HCEC 1CT (cell line): ENCODE measurements at places on chromosomes 11 and 22.
A peak's percentile ranks its signal among the peaks of the same experiment; 100 is the strongest.

DNA sequence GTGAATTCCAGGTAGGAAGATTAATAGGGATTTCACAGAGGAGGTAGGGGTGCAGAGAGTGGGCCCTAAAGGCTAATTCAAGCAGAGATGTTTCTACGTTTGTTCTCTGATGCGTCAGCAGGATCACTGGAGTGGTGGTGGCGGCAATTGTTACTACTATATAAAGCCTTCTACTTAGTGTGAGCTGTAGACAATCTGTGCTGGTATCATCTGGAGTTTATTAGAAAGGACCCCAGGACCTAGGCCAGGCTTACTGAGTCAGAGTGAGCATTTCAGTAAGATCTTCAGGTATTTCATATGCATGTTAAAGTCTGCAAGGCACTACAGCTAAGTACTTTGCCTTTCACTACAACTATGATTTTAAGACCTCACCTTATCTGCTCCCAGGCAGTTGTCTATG lies 59.5 kb downstream of the USP35 start:
- DNase-seq, result no peak

- DNase-seq, result no peak
These were observed 48.0 kb upstream of the SLC5A1 start for GRCh38 chr22:31995046-31995445.

GRCh38 chr11:48020092-48020755 lies 39.9 kb downstream of the PTPRJ start:
- DNase-seq, result no peak

- DNase-seq, result no peak
These were observed 17.9 kb downstream of the LINC01488 start for GRCh38 chr11:69499186-69499917.

DNA sequence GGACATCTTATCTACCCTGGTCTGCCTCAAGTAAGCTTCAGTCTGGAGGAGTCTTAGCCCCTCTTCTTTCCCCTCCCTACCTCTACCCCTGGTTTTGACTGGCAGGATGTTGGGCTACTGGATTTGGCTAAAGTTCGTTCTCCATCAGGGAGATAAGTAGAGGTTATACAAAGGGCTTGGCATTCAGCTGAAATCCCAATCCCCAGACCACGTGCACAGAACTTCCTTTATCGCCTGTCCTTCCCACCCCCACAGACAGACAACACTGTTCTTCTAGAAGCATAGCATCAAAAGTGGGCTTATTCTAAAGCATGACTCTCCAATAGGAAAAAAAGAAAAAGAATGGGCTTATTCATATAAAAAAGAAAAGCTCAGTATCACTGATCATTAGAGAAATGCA lies 7.8 kb downstream of the PRG3 start:
- no peak for DNase-seq

GRCh38 chr11:64915376-64915887 lies 1.6 kb downstream of the ATG2A start:
- no peak for DNase-seq

GRCh38 chr22:40335358-40335757 lies 10.9 kb upstream of the ADSL start:
- no peak for DNase-seq

DNA sequence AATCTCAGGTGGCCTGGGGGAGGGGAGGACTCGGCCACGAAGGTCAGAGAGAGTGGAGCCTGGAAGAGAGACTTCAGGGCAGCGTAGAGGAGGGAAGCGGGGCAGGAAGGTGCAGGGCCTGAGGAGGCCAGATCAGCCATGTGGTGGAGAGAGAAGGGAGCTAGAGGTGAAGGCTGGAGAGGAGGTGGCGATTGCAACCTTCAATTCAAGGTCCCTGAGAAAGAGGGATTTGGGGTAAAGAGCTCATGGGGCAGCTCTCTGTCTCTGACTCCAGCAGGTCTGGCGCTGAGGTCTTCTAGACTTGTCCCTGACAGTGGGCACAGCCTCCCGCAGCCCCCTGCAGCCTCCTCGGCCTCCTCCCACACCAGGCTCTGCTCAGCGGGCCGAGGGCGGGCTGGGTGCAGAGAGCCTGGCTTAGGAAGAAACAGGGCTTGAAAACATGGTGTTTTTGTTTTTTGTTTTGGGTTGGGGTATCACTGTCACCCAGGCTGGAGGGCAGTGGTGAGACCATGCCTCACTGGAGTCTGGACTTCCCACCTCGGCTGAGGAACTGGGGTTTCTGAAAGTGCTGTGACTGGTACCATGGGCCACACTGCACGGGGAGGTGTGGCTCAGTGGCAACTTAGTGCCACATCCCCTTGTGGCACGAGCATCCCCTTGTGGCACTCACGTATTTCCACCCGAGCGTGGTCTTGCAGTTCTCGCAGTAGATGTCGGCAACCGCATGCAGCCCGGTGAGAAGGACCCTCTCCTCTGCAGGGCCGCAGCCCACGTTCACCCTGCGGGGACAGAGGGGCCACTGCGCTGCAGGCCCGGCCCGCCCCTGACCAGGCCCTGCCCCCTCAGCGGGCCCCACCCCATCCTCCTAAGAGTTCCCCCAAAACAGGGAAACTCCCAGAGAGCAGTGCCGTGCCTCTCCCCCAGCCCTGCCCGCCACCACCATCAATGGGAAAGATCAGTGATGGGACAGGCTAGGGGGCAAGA lies 32.6 kb downstream of the YPEL1 start:
- DNase-seq, result no peak

DNA sequence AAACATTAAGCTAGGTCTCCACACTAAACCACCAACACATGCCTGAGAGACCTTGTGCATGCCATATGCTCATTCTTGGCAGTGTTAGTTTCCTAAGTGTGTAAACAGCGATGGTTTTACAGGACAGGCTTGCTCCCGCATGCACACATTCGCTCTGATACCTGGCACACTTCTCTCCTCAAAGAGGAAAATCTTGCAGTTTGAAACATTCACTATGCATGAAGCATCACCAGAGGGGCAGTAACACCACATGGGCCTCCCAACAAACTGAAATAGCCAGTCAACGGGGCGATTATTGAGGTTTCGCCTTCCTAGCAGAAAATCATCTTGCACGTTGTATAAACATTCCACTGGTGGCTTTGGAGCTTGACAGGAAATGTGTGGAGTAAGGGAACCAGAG lies 52.6 kb downstream of the ABTB2 start:
- DNase-seq, result no peak

DNA sequence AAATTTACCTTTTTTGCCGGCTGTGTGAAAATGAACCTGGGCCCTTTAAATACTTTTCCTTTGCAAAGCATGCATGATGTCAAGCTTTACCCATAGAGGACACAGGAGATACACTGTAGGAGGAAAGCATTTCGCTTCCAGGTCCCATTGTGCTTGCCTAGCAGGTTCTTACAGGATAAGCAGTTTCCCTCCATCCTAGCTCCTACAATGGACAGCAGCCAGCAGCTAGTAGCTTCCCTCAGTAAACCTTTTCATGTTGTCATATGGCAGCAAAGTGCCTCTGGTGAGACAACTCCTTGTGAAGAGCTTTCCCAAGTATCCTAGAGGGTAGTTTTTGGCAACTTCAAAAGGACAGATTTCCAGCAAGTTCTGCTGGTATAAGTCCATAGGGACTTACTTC lies 78.4 kb downstream of the RBFOX2 start:
- no peak for DNase-seq

GRCh38 chr11:91047882-91048281 lies 825.0 kb upstream of the CHORDC1 start:
- no peak for DNase-seq

- no peak for DNase-seq
These were observed 4.7 kb upstream of the KDM2A start for GRCh38 chr11:67114275-67114896.

DNA sequence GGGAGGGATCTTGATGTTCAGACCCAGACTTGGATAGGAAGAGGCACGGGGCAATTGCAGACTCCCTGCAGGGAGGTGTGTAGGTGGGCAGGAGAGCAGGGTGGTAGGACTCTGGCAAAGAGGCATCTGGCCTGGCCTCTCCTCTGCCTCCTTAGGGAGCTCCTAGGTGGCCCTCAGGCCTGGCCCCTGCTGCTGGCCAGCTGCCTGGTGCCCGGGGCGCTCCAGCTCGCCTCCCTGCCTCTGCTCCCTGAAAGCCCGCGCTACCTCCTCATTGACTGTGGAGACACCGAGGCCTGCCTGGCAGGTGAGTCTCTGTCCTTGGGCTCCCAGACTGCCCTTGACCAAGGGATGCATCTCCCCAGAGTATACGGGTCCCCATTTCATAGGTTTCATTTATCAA lies 16.6 kb upstream of the MIF start:
- no peak for DNase-seq

DNA sequence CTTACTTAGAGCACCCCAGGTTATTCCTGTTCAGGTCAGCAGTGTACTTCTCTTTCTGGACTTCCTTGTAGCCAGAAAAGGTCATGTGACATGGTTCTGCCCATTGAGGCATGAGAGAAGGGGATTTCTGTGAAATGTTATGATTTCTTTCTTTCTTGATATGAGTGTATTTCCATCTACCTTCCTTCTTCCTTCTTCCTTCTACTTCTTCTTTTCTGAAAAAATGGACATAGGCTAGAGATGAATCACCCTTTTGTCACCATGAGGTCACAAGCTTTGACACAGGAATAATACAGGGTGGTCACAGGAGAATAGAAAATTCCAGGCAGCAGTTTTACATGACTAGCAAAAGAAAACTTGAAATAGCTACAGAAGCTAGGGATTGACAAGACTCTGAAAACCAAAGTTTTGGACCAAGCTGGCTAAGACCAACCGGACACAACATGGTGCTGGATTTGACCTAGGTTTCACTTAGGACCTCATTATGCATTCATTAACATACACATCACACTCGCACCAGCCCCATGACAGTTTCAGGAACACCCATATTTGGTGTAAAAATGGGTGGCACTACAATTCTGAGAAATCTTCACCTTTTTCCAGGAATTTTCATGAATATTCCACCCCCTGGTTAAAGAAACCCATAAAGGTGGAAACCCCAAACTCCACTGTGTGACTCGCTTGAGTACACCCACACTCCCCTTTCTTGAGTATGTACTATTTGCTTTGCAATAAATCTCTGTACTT lies 21.2 kb upstream of the MAP6 start:
- DNase-seq, result no peak

GRCh38 chr11:69444381-69445130 lies 36.9 kb upstream of the LINC01488 start:
- DNase-seq, result peak; percentile 84

- no peak for DNase-seq
These were observed 72.8 kb upstream of the MTMR2 start for GRCh38 chr11:95996621-95997235.

- DNase-seq, result no peak
These were observed at the start of gene SEZ6L for GRCh38 chr22:26169315-26170111. TSS of gene SEZ6L (plus strand) at chr22:26169462. CDS start at chr22:26169670, 208 bp downstream.

GRCh38 chr11:11916981-11917399 lies 75.2 kb downstream of the USP47 start:
- DNase-seq, result peak; percentile 66

- DNase-seq, result no peak
These were observed 27.2 kb downstream of the IGSF9B start for GRCh38 chr11:133929401-133930052.

DNA sequence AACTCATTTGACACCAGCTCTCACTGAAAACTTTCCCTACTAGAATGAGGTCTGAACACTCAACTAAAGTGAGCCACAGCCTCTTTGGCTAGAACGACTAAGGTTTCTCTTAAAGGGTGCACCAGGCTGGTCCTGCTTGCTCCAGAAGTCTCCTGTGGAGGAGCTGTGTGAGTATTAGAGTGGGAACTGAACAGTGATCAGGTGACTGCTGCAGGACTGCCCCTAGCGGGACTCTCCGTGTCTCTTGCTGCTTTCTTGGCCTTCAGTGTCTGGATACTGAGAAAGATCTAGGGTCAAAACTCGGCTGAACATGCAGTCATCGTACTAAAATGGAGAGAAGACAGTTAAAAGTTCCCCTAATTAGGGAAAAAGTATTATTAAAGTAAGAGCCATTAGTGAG lies 34.6 kb downstream of the FAM118A start:
- DNase-seq, result peak; percentile 29

DNA sequence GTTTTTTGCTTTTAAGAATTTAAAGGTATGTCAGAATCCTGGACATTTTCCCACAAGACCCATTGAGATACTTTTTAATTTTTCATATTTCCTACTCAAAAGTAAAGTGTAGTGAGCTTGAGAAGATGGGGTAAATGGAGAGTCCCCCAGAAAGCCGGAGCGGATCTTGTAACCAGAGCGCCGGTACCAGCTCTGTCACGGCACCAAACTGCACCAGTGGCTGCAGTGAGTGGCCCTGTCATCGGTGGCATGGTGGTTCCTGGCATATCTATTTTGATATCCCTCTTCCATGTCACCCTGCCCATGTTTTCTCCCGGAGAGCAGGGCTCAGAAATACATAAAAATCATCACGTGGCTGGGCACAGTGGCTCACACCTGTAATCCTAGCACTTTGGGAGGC lies 19.3 kb downstream of the DDX25 start:
- no peak for DNase-seq

DNA sequence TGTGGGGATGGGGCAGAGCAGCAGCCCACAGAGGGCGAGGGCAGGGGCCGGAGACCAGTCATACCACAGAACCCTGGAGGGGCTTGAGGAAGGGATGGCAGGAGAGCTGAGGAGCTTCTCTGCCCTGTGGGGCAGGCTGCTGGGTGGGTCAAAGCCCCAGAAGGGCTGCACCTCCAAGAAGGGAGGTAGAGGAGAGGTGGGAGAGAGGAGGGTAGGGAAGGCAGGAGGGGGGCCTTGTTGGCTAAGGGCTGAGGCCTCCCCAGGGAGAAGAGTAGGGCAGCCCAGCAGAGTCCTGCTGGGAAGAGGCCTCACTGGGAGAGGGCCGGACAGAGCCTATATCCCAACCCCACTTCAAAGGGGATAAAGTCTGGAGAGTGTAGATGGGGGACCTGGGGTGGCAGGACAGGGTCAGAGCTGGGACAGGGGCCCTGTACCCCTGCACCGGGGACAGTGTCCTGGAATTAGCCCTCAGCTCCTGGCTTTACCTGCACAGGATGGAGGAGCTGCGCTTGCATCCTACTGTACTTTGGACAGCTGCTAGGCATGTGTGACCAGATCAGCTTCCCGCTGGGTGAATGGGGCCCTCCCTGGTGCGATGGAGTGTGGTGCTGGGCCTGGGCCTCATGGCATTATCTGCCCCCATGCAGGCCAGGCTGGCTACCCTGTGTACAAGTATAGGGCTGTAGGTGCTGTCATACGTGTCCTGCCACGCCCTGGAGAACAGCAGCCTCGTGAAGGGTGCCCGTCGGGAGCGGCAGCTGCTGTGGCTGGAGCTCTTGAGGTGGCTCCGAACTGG lies 7.3 kb downstream of the DGCR6L start:
- no peak for DNase-seq
